ENCODE measurements at places on chromosomes 12 and 14. TPM values are rescaled to one million over a fixed set of nuclear protein-coding genes. Genes with fewer than 3 reads are reported as not detected.

Gene ADGRD1
- 28.2 TPM for total RNA-seq

DNA sequence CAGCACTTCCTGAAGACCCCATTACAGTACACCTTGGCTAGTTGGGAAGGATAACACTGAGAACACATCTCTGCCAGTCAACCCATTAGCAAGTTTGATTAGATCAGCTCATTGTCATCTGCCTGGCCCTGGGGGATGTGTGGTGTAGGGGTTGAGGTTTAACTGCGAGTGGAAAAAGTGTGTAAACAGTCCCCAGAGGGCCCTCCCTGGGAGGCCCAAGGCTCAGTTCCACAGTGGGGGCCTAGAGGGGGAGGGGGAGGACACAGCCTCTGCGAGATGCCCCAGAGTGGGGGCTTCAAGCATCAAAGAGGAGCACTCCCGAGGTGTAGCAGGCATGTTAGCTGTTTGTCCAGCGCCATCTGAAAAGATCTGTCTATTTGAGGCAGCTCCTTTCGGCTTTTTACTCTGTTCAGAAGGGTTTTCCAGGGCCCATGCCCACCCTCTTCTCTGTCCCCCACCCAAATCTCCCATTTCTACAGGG is 344 bp downstream of the LPAR5 start:
- DNase-seq: no peak

GRCh38 chr12:62210422-62210821 is 49.8 kb upstream of the USP15 start:
- DNase-seq: no peak

Gene LRRK2
- 30.3 TPM for total RNA-seq

DNA sequence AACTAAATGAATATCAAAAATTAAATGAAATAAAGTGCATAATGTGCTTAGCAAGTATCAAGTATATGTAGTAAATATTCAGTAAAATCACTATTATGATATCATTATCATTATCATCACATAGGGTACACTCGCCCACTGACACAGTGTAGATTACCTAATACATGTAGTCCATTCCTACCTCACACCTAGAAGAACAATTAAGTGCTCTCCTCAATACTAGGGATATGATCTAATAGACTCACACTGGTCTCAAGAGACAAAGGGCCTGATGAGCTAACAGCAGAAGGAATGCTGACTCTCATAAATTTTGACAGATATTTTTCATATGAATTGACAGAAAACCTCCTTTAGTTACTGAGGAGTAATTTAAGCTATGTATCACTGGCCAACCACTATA is 29.1 kb downstream of the FSCB start:
- no peak for DNase-seq

Gene COL2A1
- total RNA-seq: not detected

GRCh38 chr14:100578552-100578951 is 8.7 kb downstream of the BEGAIN start:
- no peak for DNase-seq

Gene ENDOU
- not detected for total RNA-seq

Measured in esophagus muscularis mucosa (tissue), 4 donors.